ENCODE measurements at places on chromosomes 16 and 17. TPM values are rescaled to one million over a fixed set of nuclear protein-coding genes. Genes with fewer than 3 reads are reported as not detected.

DNA sequence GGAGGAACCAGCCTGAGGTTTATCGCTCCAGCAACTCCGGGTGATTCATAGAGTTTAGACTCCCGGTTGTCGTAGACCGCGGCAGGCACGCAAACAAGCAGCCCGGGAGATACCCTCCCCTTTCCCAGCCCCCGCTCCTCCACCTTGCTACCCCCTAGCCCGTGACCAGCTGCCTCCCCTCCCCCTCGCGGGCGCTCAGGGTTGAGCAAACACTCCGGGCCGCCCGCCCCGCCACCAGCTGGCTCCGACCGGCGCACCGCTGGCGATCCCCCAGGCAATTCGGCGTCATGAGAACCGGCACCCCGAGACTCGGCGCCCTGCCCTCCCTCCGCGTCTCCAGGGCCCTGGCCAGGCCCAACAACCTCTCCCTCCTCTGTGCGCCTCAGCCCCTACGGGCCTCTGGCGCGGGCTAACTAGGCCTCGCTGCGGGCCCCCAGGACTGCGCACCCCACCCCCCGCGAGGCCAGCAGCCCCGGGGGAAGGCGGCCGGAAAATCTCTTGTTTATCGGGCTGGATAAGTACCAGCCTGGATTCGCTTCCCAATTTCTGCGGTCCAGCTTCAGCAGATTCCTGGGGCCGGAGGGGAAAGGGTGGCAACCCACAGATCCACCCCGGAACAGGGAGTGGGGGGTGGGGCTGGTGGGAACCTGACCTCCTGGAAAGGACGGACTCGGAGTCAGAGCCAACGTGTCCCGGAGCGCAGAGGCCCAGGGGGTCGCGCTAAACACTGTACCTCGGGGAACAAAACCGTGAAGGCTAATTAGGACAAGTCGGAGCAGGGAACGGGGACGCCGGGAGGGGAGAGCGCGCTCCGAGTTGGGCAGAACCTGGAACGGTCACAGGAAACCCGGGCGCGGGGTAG, 951 bp upstream of the GPRC5C start:
- peak; percentile 87 for DNase-seq

DNA sequence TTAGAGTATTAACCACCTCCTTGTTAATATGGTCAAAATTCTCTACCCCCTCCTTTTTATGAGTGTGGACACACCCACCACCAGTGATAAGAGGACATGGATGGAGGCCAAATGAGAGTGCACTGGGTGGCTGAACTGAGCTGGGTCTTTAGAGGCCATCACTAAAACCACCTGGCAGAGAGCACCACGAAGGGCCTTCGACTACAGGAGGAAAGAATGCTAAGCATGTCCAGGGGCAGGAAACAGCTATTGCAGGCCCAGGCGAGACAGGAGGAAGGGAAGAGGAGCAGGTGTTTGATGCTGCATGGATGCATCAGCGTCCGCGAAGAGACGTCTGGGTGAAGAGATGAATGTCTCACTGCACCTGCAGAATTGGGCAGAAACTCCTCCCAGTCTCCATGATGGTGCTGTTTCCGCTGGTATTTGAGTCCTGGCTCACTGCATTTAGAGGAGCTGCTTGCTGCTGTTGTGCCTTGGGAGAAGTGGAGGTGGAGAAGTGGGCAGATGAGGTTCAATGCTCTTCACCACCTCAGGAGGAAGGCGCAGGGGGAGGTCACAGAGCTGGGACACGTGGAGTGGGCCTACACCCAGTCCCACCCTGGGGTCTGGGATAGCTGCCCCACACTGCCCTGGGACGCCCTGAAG, 33.2 kb downstream of the SPHK1 start:
- no peak for DNase-seq

DNA sequence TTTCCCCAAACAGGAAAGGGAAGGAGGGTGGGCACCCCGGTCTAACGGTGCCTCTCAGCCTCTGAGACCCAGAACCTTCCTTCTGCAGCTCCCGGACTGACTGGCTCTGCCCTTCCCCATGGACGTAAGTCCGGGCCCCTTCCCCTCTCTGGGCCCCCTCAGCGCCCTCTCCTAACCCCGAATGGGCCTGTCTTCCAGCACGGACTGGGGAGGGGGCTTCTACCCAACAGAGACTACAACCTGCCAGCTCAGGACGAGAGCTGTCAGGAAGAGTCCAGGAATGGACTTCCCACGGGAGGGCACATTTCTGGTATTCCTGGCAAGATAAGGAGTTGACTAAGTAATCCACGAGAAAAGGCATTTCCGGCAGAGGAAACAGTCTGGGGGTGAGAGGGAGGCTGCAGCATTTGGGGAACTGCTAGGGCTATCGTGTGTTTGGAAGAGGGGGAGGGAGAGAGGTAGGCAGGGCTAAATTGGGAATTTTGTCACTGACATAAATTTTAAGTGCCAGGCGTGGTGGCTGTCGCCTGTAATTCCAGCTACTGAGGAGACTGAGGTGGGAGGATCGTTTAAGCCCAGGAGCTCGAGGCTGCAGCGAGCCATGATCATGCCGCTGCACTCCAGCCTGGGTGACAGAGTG, 12.1 kb upstream of the ALDOA start:
- DNase-seq, result no peak

DNA sequence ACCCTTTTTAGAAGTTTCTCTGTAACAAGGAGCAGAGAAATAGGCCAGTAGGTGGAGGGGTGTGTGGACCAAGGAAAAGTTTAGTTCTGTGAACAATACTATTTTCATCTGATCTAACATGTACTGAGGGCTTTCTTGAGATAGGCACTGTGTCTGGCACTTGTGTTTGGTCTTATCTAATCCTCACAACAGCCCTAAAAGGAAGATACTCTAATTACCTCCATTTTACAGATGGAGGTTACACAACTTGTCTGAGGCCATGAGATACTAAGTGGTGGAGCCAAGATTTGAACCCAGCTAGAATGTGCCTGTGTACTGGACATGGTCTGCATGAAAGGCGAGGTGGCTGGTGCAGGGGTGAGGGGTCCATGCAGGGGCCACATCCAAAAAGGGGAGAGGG, 4.5 kb downstream of the TNFSF12 start:
- no peak for DNase-seq

C16orf74 gene
- 1.3 TPM for total RNA-seq

PCYT2 gene
- 59.4 TPM for total RNA-seq

DNA sequence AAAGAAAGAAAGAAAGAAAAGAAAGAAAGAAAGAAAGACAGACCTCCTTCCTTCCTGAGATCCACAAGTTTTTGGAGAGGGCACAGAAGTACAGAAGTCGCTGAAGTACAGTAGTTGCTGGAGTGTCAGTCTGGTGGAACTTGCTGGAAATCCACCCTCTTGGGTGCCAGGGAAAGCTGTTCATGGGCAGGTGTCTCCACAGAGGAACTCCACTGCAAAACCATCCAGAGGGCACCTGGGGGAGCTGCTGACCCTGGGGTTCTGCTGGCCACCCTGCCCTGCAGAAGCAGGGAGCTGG, 3.5 kb upstream of the PRR14 start:
- DNase-seq, result no peak

DNA sequence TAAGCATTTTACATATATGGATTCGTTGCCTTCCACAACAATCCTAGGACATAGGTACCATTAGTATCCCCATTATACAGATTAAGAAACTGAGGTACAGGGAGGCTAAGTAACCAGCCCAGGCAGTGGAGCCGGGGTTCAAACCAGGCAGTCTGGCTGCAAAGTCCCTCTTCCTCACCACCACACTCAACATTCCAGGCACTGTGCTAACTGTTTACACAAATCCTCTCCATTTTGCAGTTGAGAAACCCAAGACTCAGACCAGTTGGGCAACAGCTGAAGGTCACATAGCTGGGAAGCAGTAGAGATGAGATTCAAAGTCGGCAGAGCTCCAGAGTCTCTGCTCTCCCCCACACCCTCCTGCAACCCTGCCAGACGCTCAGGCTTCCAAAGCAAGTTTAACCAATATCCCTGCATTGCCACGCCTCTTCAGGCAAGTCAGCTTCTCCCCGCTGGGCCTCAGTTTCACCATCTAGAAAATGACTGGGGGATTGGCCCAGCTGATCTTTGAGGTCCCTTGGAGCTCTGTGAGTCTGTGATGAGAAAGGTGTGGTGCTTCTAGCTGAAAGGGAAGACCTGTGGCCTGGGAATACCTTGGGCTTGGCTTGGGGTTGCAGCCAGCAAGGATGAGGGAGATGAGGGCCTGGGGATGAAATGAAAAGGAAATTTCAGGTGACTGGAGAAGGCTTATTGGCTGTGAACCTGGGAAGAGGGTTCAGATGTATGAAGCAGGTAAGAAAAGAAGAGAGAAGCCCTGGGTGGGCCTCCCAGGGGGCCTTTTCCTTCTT, 14.0 kb downstream of the CCR7 start:
- DNase-seq, result peak; percentile 45

DNA sequence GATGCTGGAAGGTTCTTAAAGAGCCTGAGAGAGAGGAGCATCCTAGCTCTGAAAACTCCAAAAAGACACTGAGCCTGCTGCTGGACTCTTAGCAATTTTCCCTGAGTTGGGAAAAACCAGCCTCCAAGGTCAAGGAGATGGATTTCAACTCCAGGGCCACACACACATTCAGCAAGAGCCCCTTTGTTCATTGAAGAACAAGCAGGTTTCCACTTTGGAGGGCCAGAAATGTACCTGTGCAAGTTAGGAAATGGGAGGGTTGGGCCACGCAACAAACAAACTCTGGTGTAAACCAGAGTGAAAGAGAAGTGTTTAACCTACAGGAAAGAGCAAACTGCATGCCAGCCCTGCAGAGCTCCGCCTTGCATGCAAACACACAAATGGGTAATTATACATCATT, 264.8 kb upstream of the RPL38 start:
- DNase-seq, result no peak

GRCh38 chr17:40821536-40821935, 878 bp downstream of the KRT10 start:
- no peak for DNase-seq

DNA sequence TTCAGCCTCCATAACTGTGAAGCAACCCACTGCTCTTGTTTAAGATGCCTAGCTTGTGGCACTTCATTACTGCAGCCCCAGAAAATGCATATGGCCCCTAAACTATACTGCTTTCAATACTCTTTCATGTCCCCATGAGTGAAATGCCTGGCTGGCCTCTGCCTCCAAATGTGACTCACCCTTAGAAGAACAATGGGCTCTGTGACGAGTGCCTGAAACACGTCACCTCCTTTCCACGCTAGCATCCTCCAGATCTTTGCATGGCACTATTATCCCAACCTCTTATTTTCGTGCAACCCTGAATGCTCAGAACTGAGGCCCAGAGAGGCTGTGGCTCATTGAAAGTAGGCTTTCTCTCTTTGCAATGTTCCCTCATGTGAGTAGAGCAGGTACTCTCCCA, 233.1 kb downstream of the CBLN1 start:
- DNase-seq, result no peak

- no peak for DNase-seq
Observed at GRCh38 chr16:11635679-11636171, 32.5 kb upstream of the SNN start.

DNA sequence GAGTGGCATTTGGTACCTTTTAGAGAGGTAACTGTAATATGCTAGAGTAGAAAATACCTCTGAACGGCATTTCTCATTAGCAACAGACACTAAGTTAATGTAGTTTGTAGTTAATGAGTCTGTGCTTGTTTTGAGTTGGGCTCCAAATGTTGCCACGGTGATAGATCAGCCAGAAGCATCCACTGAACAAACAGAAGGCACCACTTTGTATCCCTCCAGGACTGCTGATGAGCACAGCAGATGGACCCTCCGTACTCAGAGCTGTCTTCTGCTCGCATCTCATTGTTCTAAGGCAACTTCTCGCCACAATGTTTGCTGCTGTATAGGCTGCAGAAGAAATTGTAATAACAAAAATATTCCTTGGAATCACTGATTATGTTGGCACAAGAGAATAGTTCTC, 56.1 kb downstream of the TNRC6C start:
- no peak for DNase-seq

DNA sequence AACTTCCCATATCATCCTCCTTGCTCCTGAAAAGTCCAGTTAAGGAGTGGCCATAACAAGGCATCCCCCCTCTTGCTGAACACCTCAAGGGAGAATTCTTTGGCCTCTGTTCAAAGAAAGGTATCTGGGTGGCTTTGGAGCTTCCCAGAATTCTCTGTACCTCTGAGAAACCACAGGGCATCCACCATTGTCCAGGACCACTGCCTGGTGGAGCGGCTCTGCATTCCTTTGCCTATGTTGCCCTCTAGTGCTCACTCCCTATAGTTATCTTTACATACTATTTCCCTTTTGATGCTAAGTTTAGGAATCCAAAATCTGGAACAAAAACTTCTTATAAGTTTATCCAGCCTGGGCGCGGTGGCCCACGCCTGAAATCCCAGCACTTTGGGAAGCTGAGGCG, 30.3 kb downstream of the CHD9NB start:
- peak; percentile 38 for DNase-seq

GRCh38 chr17:80694085-80694991, 149.7 kb downstream of the RPTOR start:
- no peak for DNase-seq

DNA sequence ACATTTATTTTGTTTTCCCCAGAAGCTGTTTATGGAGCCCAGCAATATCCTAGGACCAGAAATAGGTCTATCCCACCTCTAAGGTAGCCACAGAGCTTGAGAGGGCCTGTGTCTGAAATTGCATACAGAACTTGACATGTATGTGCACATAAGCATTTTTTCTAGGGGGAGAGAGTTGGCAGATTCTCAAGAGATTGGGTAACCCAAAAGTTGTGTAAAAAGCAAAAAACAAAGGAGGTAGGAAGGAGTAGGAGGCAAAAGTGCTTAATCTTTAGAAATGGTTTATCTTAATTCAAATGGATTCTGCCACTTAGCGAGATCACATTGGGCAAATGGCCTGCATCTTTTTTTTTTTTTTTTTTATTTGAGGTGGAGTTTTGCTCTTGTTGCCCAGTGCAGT, 3.5 kb downstream of the PLK1 start:
- no peak for DNase-seq

GRCh38 chr16:51172368-51172767, 21.3 kb upstream of the SALL1 start:
- no peak for DNase-seq

ABCA9 gene
- 20.0 TPM for total RNA-seq

DNA sequence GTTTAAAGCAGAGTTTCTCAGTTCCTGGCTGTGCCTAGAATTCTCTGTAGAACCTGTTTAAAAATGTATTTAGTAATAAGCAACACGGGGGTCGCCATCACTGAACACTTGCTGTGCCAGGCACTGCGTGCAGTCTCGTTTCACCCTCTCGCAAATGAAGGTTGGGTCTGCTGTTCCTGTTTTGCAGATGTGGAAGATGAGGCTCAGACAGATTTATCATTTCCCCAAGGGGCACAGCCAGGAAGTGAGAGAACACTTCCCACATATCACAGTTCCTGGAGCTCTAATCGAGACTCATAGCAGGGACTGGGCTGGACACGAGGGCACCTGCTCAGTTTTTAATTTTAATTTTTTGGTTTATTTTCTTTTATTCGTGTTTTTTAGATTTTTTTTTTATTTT, 122.7 kb downstream of the ABCC6 start:
- DNase-seq, result no peak
